ENCODE measurements at places on chromosomes 5 and 9.

- no peak for DNase-seq
Measured at GRCh38 chr9:74721696-74722660, 165.7 kb downstream of the TRPM6 start.

DNA sequence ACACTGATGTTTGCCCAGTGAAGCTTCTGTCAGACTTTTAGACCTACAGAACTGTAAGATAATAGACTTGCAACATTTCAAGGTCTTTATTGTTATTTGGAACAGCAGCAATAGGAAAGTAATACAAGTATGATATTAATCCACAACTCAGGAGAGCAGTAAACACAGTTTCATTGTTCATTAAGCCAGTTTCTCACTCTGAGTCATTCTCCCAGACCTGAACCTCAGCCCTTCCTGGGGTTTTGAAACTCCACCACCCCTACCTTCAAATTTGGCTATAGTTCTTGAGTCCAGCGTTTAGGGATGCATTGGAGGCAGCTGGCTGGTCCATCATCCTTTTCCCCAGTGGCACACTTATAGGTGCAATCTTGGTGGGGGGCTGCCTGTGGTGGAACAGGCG is 203.2 kb downstream of the RAB3C start:
- DNase-seq = no peak

- DNase-seq = no peak
Measured at GRCh38 chr9:2567922-2568321, 53.7 kb upstream of the VLDLR start.

- no peak for DNase-seq
Measured at GRCh38 chr5:118249386-118249785, 739.0 kb downstream of the DTWD2 start.

DNA sequence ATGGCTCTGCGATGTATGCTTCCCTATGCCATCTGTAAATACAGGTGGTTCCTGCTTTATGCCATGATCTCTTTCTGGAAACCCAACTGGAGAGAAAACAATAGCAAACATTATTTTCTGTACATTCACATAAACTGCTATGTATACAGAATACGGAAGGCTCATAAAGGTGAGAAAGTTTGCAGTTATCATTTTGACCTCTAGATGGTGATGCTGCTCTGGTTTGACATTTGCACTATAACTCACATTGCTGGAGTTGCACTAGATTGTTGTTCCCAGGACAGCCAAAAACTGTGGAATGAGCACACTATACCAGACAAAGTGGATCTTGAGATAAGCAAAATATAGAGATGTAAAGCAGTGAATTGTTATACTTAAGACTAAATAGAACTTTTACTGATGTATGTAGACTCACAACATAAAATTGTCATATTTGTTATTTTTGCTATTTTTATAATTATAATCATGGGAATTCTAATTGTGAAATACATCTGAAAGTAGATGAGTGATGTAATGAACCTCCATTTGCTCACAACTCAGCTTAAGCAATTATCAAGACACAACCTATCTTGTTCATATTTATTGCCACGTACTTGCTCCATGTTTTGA is 246.5 kb downstream of the PTPRD start:
- DNase-seq = peak; percentile 68

- DNase-seq = no peak
Measured at GRCh38 chr5:18142831-18143230, 508.6 kb downstream of the TAF11L14 start.

- no peak for DNase-seq
Measured at GRCh38 chr9:77588271-77588937, 59.7 kb downstream of the GNA14 start.

DNA sequence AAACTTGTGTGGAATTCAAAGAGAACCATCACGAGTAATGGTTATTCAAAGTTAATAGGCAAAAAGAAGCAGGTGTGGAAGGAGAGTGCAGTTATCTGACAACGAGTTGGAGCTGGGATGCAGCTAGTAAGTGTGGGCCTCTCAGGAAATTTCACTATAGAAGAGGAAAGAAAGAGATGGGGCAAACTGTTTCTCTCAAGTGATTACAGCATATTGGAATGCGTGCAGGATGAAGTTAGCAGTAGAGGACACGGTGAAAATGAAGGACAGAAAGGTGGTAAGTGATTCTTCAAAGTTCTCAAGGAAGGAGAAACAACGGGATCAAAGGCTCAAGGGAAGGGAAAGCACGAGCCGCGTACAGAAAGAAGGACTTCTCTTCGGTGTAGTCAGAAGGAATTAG is 84.0 kb downstream of the ADAMTS12 start:
- DNase-seq = no peak

- DNase-seq = no peak
Measured at GRCh38 chr9:126159430-126160060, 167.1 kb upstream of the MVB12B start.

DNA sequence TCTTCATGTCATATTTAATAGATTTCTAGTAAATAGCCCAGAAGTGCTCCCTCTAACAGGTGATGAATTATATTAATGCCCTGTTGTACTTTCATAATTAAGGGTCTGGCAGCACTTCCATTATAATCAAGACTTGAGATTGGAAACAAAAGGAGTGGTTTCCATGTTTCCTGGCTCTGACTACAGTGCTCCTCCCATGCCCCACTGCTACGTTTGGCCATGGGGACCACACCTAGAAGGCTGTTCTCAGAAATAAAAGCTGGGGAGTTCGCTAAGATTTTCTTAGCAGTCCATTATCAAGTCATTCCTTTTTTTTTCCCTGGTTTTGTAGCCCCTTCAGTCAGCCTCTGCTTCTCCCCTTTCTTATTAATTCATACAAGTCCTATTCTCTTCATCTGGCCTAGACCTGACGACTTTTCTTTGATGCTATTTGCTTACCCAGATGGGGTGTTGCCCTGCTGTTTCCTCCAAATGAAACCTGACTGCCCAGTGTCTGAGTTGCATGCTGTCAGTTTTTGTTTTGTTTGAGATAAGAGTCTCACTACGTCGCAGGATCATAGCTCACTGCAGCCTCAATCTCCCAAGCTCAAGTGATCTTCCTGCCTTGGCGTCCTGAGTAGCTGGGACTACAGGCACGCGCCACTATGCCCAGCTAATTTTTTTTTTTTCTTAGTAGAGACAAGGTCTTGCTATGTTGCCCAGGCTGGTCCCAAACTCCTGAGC is 312.1 kb upstream of the EFNA5 start:
- no peak for DNase-seq

DNA sequence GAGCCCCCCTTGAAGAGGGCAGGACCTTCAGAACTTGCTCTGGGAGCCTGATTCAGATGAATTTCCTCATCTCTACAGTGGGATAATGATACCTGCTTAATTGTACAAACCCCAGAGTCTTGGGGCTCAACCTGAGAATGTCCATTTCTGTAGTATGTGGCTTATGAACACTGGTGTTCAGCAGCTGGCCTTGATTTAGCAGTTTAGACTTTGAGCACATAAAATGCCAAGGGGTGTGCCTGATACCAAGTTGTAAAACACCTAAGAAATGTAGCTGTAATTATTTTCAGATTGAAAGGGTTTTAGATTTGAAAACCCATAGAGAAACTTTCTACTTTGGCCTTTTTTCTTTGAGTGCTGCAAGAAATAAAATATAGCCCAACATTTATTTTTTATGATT is 44.9 kb downstream of the SFXN1 start:
- DNase-seq = no peak

- DNase-seq = no peak
Measured at GRCh38 chr5:144582066-144582465, 411.4 kb downstream of the KCTD16 start.

DNA sequence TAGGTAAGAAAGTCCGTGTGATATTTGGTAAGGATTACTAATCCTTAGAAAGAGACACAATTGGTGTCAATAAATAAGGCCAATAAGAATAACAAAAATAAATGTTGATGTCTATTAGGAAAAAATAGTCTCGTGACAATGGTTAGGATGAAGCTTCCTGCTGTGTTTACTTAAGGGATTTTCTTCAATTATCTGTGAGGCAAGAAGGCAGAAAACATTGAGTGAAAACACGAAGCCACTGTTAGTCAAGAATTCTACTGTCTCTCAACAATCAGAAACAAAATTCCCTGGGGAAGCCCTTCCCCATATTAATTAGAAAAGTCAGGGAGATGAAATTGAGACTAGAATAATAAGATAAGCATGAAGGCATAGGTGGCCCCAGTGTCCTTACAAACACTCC is 149.0 kb downstream of the SYK start:
- no peak for DNase-seq

DNA sequence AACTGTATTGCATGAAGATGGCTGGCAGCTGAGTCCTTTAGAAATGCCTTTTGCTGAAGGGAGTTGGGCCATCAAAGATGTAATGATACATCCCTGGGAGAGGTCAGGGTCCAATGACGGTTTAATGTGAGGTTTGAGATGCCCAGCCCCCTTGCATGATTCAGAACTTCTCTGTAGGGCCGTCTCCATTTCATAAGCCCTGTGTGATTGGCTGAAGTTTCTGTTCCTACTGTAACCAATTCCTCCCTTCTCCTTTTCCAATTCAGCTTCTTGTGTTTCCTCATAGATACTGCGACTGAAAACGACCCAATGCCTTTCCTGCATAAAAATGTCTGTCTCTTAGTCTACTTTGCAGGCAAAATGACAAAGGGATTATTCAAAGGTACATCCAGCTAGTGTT is 47.9 kb upstream of the ST8SIA4 start:
- DNase-seq = no peak

- no peak for DNase-seq
Measured at GRCh38 chr9:134234001-134234660, 69.8 kb upstream of the RNU6ATAC start.

DNA sequence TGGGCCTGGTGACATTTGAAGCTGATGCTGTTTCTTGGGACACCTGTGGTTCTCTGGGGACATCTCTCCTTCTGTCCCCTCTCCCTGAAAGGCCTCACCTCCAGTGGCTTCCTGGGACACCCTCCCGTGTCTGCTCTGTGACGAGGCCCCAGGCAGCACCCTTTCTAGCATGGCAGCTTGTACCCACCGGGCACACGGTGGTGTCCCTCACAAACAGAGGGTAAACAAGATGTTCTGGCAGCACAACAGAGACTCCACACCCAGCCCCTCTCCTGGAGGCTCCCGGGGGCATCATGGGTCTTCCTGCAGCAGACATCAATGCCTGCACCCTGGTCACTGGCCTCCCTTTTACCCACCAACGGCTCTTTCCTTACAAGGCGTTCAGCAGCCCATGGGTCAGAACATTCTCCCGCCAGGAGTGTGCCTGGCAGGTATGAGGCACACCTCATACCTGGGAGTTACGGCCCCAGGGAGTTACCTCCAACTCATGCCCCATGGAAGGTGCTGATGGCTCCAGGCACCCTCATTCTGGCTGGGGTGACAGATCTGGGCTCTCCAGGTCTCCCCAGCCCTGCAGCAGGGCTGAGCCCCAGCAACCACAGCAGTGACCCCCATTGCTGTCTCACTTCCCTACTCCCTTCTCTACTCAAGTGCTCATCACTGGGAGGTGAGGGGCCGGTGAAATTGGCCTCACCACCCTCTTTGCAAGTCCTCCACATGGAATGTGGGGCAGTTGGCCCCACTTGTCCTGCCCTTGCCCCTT is 51.1 kb downstream of the BARX1 start:
- no peak for DNase-seq

DNA sequence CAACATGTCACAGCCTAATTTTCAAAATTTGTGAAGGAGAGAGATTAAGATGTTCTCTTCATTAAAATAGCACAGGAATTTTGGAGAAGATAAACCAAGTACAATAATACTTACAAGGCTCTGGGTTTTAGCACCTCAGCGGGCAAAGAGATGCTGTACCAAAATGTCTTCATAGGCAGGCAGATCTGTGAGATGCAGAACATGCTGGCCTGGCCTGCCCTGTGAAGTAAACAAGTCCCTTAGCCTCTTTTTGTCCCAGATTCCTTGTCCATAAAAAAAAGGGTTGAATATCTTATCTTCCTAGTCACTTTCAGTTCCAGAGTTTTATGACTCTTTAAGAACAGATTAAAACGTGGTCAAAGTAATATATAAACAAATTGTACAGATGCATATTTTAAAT is 53.0 kb upstream of the C6 start:
- no peak for DNase-seq

DNA sequence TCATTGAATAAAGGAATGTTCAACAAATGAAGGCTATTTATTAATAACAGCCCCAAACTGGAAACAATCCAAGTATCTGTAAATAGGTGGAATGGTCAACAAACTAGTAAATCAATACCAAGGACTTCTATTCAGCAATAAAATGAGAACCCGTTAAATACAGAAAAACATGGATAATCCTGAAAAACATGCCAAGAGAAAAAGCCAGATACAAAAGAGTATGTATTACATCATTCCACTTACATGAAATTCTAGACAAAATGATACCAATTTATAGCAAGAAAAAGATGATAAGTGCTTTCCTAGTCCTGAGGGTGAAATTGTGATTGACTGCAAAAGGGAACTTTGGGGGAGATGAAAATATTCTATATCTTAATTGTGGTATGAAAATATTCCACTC is 3.1 kb downstream of the PJA2 start:
- no peak for DNase-seq

GRCh38 chr9:82584349-82584863 is 478.5 kb downstream of the RASEF start:
- DNase-seq = no peak

DNA sequence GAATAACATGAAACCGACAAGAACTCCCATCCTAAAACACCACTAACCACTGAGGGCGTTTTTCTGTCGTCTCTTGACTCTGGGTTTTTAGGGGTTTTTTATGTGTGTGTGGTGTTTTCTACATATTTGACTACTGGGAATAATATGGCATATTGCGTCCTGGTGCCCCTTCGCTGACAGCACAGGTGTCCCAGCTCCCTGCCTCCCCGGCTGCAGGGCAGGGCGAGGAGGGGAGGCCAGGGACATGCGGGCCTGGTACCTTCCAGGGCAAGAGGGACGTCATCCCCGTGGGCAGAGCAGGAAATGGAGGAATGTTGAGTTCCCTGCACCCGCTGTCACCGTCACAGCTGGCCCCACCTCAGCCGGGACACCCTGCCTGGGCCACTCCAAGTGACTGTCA is 34.8 kb downstream of the VAV2 start:
- DNase-seq = no peak

DNA sequence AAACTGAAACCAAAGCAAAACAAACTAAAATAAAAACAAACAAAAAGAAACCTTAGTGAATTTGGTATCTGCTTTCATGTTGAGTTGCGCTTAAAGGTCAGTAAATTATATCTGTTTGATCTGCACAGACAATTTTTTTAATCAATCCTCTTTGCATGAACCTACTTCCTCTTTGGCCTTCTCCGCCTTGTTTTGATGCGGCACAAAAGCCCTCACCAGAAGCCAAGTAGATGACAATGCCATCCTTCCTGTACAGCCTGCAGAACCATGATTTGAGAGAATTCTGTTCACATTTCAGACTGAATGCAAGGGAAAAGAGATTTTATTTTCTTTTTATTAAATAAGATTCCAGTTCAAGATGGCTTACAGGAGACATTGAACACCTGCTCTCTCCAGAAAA is 473.6 kb upstream of the FTMT start:
- DNase-seq = no peak

DNA sequence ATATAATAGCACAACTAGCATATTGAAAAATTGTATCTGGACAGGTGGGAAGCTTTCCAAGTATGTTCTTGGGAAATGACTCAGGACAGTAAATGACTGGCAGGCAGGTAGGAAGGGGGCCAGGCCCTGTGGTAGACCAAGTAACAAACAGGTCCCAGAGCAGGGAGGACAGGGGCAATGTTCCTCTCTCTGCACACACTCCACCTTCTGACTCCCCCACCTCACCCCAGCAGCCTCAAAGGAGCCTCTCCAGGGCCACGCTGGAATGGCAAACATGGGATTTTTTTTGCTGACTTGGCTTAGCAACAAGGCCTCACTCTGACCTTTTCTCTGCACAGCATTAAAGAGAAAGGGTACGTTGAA is 31.1 kb upstream of the IQGAP2 start:
- no peak for DNase-seq

Measured in brain (organoid and tissue), 16 donors.